ENCODE measurements at places on chromosomes 7 and 10.

DNA sequence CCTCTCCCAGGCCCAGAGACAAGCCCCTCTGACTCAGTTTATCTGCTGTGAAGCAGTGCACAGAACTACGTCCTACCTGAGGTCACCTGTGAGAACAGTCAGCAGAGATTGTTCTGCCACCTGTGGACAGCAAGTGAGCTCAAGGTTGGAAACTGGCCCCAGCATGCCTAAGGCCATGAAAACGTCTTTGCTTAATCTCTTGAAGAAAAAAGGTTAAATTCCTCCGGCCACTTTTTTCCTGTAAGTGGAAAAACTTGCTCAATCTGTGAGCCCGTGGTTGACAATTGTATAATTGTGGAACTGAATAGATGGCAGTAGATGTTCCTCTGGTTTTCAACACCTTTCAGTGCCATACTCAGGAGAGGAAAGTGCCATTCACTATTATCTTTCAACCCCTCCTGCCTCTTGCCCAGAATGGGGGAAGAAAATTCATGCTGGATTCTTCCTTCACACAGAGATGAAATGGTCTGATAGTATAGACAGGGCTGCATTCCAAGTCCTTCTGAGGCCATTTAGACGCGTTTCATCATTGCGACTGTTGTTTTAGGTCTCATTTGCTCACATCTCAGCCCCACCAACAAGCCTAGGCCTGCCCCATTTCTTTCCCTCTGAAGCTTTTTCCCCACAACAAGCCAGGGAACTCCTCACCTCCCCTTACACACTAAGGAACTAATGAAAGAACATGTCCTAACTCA lies 292.9 kb downstream of the FZD1 start:
- no peak for DNase-seq

DNA sequence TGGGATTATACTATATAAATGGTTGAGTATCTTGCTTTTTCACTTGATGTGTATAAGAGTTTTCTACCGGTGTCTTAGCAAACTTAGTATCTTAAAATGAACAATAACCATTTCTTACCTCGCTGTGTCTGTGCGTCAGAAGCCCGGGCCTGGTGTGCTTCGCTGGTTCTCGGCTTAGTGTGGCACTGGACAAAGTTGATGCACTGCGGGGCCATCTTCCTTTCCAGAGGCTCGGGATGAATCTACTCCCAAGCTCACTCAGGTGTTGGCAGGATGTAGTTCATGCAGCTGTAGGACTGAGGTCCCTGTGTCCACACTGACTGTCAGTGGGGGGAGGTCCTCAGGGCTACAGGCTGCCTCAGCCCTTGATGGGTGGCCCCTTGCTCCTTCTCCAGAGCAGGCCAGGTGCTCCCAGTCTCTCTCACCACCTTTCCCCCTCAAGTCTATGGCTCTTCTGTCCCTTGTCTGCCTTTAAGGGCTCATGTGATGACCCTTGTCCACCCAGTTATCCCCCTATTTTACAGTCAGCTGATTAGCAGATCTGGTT lies 227.8 kb downstream of the GLRX3 start:
- DNase-seq, result no peak

- no peak for DNase-seq
These were observed 348.2 kb downstream of the PTPRN2 start for GRCh38 chr7:158239290-158239981.

GRCh38 chr10:37896436-37896835 lies 39.0 kb upstream of the ZNF248 start:
- no peak for DNase-seq

DNA sequence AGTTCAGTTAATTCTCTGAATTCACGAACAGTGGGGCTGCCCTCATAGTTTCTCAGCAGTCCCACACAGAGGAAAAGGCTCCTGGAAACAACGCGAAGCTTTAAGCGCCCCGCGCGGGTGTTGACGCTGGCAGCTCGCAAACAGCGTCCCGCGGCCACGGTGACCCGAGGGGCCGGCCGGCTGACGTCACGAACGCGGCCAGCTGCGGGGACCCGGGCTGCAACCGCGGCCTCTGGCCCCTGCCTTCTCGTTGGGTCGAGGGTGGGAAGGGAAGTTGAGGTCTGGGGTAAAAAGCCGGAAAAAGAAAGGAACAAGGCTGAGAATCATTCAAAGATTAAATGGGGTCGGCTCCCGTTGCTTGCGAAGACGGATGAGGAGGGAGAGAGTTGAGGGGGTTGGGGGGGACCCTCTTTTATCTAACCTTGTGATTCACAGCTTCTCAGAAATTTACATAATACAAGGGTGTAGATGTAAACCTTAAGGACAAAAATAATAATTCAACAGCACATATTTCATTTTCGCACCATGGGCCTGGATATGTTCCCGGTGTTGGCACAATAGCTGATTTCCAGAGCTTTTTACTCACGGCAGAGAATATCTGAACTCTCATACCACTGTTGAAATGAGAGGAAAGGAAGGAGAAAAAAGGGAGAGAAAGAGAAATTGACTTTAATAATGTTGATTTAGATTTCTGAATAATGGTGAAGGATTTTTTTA lies 7.3 kb upstream of the FEZF1 start:
- no peak for DNase-seq

All from CD4-positive, alpha-beta T cell treated with Interleukin-17A for 1 hour (primary cell).